ENCODE measurements at places on chromosomes 5 and 9. TPM values are rescaled to one million over a fixed set of nuclear protein-coding genes. Genes with fewer than 3 reads are reported as not detected.

Gene ARL14EPL
- total RNA-seq, result under 0.01 TPM

Gene ABLIM3
- 19.5 TPM for total RNA-seq

Gene DAP
- 34.3 TPM for total RNA-seq

Gene RORB
- total RNA-seq, result not detected

Gene CCL21
- 1.8 TPM for total RNA-seq

Gene RMRP
- total RNA-seq, result 194,626 TPM

Gene NSA2
- 51.3 TPM for total RNA-seq

Gene CDKN2B-AS1
- total RNA-seq, result 0.76 TPM

Gene TMC1
- 0.25 TPM for total RNA-seq

Gene ENTREP1
- 4.6 TPM for total RNA-seq

Gene GOLGA1
- 7.6 TPM for total RNA-seq

Gene RUSC2
- total RNA-seq, result 7.8 TPM

Gene ZNF79
- total RNA-seq, result 8.1 TPM

Gene TMEM167A
- 37.2 TPM for total RNA-seq

Data from dermis microvascular lymphatic vessel endothelial cell (primary cell).